ENCODE measurements at places on chromosomes 12 and 14. TPM values are rescaled to one million over a fixed set of nuclear protein-coding genes. Genes with fewer than 3 reads are reported as not detected.

Gene RASAL1
- not detected for total RNA-seq

Gene ENDOU
- not detected for total RNA-seq

Gene TPH2
- total RNA-seq: not detected

Gene FZD10
- total RNA-seq: not detected
